ENCODE measurements at places on chromosomes 3 and 15. TPM values are rescaled to one million over a fixed set of nuclear protein-coding genes. Genes with fewer than 3 reads are reported as not detected.
A peak's percentile ranks its signal among the peaks of the same experiment; 100 is the strongest.

DNA sequence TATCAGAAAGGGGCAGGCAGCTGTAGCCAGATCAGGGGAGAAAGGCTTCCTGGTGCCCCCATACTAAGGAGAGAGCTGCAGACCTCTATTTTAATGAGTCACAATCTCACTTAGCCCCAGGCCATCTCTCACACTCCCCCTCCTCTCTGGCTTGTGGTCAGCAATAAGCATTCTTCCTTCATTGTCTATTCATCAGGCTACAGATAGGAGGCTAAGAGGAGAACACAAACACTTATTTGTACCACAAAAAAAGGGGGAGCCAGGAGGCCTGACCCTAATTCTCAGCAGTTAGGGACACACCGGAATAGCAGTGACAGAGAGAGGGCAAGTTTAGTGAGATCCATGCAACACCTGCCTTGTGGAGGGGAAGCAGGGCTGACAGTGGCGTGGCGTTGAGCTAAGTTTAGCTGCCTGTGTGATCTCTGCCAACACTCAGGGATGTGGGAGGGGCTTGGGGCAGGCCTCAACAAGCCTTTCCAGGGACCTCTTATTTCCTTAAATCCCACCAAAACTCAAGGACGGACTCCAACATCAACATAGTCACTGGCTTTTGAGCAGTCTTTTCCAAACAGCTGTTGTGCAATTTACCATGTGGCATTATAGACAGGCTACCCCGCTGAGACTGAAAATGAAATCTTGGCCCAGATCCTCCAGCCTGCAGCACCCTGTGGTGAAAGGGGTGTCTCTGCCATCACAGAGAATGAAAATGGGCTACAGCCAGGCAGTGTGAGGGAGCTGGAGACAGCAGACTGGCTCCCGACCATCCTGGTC is 191.9 kb upstream of the TSC22D2 start:
- H3K27me3 ChIP-seq: no peaks in the 10 kb centered on the region
- peaks cover 5% of the 10 kb centered on the region for H3K4me1 ChIP-seq
- no peak overlapping the region for H3K4me3 ChIP-seq
- peak; percentile 85 for DNase-seq
- no peaks in the 10 kb centered on the region for H3K36me3 ChIP-seq

- no peak overlapping the region for H3K4me3 ChIP-seq
- no peaks in the 10 kb centered on the region for H3K4me1 ChIP-seq
- DNase-seq: no peak
- no peak overlapping the region for H3K27ac ChIP-seq
Observed at GRCh38 chr3:167241048-167241845, 138.8 kb downstream of the ZBBX start.

GRCh38 chr3:61571516-61572336 is 10.4 kb downstream of the PTPRG start:
- H3K27ac ChIP-seq: peak overlapping the region; percentile 60
- peak; percentile 76 for DNase-seq
- peaks cover 5% of the 10 kb centered on the region for H3K4me1 ChIP-seq
- no peaks in the 10 kb centered on the region for H3K36me3 ChIP-seq
- no peaks in the 10 kb centered on the region for H3K27me3 ChIP-seq
- H3K4me3 ChIP-seq: no peak overlapping the region

GRCh38 chr3:157479464-157480243 is 23.6 kb downstream of the VEPH1 start:
- no peaks in the 10 kb centered on the region for H3K27me3 ChIP-seq
- no peak overlapping the region for H3K4me3 ChIP-seq
- no peaks in the 10 kb centered on the region for H3K4me1 ChIP-seq
- no peaks in the 10 kb centered on the region for H3K36me3 ChIP-seq
- H3K27ac ChIP-seq: no peak overlapping the region
- no peak for DNase-seq

DNA sequence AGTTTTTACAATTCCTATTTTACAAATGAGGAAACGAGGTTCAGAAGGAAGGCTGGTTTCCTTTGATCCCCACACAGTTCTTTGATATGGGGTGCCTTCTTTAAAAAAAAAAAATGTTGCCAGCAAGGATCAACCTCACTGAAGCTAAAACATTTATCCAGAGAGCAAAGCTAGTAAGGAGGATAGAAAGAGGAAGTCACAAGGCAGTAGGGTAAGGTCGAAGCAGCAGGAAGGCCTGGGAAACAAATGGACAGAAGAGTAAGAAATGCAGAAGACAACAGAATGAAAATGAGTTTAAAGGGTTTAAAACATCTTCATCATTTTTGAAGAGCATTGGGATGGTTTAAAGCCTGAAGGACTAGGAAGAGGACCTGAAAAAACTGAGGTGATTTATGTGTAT is 30.6 kb upstream of the CP start:
- no peaks in the 10 kb centered on the region for H3K36me3 ChIP-seq
- no peaks in the 10 kb centered on the region for H3K4me1 ChIP-seq
- H3K27ac ChIP-seq: no peak overlapping the region
- no peak for DNase-seq

DNA sequence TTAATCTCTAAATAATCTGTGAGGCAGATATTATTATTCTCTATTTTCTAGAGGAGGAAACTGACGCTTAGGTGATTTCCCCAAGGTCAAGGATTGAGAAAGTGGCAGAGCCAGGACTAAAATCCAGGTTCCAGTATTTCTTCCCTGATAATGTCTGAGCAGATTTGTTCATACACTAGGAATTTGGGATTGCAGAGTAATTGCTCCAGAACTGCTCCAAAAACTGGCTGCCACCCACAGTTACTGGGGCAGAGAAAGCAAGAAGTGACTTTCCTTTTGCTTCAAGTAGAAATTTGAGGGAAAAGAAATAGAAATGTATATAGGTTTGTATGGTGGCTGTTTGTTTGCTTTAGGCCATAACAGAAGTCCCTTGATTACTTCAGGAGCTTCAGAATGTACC is 60.6 kb downstream of the SLC12A8 start:
- no peak for DNase-seq
- no peaks in the 10 kb centered on the region for H3K4me1 ChIP-seq
- no peak overlapping the region for H3K27ac ChIP-seq
- no peaks in the 10 kb centered on the region for H3K27me3 ChIP-seq
- no peaks in the 10 kb centered on the region for H3K36me3 ChIP-seq

DNA sequence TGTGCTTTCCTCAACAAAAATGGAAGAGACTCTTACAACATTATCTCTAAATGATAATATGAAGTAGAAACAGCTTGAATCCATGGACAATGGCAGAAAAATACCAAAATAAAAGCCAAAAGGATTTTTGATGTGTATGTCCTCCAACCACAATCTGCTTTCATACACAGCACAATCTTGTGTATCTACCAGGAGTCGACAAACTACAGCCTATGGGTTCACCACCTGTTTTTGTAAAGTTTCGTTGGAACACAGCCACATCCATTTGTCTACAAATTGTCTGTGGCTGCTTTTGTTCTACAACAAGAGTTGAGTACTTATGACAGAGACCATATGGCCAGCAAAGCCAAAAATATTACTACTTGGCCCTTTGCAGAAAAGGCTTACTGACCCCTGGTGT is 88.7 kb upstream of the UBE2E2 start:
- peaks cover 3% of the 10 kb centered on the region for H3K4me1 ChIP-seq
- H3K36me3 ChIP-seq: no peaks in the 10 kb centered on the region
- DNase-seq: no peak
- no peaks in the 10 kb centered on the region for H3K27me3 ChIP-seq
- H3K27ac ChIP-seq: no peak overlapping the region

DNA sequence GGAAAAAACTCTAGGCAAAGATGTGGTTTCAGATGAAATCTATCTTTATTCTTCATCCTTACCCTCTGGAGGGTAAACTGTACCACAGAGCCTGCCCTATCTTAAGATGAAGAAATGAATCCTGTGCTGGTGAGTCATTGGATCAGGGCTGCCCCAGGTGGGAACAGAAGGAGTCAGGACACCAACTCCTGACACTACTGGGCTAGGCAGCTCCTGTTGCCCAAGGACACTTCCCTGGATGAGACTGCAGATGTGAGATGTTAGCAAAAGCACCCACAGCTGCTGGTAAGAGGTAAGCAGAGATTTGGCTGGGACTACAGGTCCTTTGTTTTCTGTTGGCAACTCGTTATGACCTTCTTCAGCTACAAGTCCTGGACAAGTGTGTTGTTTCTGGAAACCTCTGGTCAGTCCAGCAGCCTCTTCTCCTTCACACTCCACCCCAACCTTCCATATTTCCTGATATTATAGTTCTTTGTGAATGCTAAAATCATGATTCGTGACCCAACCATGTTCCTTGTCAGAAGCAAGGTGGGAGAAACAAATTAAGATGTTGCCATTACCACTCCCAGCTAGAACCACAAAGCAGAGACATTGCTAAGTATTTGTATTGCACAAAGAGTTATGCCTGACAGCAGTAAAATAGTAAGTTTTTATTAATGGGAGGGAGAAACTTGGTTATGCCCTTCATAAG is 104.2 kb upstream of the TGFBR2 start:
- no peaks in the 10 kb centered on the region for H3K4me1 ChIP-seq
- no peak overlapping the region for H3K4me3 ChIP-seq
- DNase-seq: no peak

GRCh38 chr3:1501406-1502115 is 408.7 kb downstream of the CNTN6 start:
- no peak for DNase-seq
- no peak overlapping the region for H3K27ac ChIP-seq
- H3K4me3 ChIP-seq: no peak overlapping the region
- no peaks in the 10 kb centered on the region for H3K4me1 ChIP-seq
- no peaks in the 10 kb centered on the region for H3K36me3 ChIP-seq

DNA sequence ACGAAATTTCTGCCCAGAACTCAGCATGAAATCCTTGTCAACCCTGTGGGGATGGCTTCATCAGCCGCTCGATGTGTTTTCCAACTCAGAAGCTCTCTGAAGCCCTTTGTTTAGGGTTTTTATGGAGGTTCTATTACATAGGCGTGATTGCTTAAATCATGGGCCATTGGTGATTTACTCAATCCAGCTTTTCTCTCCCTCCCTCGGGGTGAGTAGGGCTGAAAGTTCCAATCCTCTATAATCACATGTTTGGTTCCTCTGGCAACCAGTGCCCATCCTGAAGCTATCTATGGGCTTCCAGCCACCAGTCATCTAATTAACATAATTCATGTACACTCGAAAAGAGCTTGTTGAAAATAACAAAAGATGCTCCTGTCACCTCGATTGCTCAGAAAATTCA is 51.6 kb downstream of the GATM start:
- no peaks in the 10 kb centered on the region for H3K27me3 ChIP-seq
- no peaks in the 10 kb centered on the region for H3K36me3 ChIP-seq
- no peak for DNase-seq
- no peak overlapping the region for H3K27ac ChIP-seq

DNA sequence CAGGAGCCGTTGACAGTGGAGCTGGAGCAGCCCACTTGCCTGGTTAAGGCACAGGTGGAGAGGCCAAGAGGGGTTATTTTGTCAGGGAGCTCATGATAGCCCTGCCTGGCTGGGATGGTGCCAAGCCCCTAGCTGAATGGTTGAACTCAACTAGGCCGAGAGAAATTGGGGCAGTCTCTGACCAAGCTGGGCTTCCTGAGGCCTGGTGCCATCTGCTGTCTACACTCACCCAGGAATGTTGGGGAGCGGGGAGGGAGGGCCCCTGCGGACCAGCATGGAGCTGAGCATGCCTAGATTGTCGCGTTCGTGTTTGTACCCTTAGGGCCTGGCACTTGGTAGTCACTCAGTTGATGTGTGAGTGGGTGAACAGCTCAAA is 1.2 kb downstream of the BRPF1 start:
- H3K27me3 ChIP-seq: no peaks in the 10 kb centered on the region
- no peak overlapping the region for H3K27ac ChIP-seq
- H3K36me3 ChIP-seq: no peaks in the 10 kb centered on the region
- no peak overlapping the region for H3K4me3 ChIP-seq

DNA sequence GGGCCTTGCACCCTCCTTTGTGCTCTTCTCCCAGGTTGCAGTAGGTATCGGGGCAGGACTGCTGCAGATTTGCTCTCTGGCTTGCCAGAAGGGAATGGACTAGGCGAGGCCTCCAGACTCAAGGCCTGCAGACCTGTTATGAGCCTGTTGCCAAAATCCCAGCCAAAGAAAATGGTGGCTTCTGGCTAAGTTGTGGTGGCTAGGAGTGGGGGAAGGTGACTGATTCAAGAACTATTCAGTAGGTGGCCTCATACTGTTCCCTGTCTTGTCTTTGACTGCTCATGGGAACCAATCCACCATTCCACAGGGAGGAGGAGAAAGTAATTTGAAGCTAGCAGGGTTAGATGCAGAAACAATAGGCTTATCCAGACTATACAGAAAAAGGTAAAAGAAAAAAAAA is 380.4 kb upstream of the PROK2 start:
- no peak overlapping the region for H3K4me3 ChIP-seq
- no peaks in the 10 kb centered on the region for H3K4me1 ChIP-seq
- no peaks in the 10 kb centered on the region for H3K27me3 ChIP-seq
- H3K27ac ChIP-seq: no peak overlapping the region
- no peak for DNase-seq

GRCh38 chr3:115120597-115120996 is 26.5 kb downstream of the ZBTB20 start:
- no peaks in the 10 kb centered on the region for H3K36me3 ChIP-seq
- no peak for DNase-seq
- no peak overlapping the region for H3K27ac ChIP-seq
- H3K4me1 ChIP-seq: peaks cover 2% of the 10 kb centered on the region
- no peaks in the 10 kb centered on the region for H3K27me3 ChIP-seq

DNA sequence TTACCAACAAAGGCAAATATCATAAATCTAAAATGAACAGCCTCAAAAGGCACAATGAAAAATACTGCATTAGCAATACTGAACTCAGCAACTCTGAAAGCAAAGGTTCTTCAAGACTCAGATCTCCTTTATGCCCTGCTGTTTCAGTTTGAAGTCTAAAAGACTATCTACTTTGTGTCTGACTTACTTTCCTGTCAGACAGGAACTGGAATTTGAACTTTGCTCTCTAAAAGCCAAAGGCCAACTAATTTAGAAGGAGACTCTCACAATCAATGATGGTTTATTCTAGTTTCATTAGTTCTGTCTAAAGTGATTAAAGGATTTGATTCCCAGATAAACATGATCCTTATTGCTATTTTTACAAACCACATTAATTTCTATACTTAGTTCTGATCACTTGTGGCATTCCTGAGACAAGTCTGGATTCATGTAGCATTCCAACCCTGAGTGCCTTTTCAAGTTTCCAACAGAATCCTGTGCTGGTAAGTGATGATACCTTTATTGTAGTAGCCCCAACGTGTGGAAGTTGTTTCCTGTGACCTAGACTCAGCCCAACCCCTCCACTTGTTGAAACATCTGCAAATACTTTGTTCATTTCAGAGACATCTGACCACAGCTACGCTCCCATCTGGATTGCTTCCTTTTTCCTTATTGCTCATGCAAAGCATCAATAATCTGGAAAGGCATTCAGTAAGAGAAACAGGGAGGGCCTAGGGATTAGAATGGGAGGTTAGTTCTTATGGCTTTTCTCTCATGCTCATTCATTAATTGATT is 14.9 kb upstream of the LEKR1 start:
- H3K27ac ChIP-seq: no peak overlapping the region
- no peaks in the 10 kb centered on the region for H3K27me3 ChIP-seq
- no peak overlapping the region for H3K4me3 ChIP-seq
- H3K36me3 ChIP-seq: no peaks in the 10 kb centered on the region
- no peak for DNase-seq

- no peak within 1 kb of the TSS for H3K27ac ChIP-seq
- peak; percentile 84 for DNase-seq
- no peaks in the 10 kb centered on the region for H3K27me3 ChIP-seq
- H3K4me1 ChIP-seq: no peaks in the 10 kb centered on the region
- H3K36me3 ChIP-seq: no peaks in the 10 kb centered on the region
Observed at GRCh38 chr15:64911311-64912186, at the start of gene ANKDD1A. ANKDD1A (plus strand) TSS chr15:64911902; CDS start chr15:64911931, 29 bp downstream.

Gene NRG4
- total RNA-seq: not detected

Gene P2RY1
- total RNA-seq: 3.1 TPM

Gene SPINK8
- total RNA-seq: not detected

Gene ANKUB1
- not detected for total RNA-seq

Gene QARS1
- 164 TPM for total RNA-seq

Gene ZNF662
- 18.1 TPM for total RNA-seq

Gene FBXO40
- 0.13 TPM for total RNA-seq

Gene CYP8B1
- not detected for total RNA-seq

Gene GRAMD1C
- 2.7 TPM for total RNA-seq

Measured in aorta (tissue), 5 donors.